ELR (cell line): ENCODE measurements at places on chromosomes 2 and 18.

DNA sequence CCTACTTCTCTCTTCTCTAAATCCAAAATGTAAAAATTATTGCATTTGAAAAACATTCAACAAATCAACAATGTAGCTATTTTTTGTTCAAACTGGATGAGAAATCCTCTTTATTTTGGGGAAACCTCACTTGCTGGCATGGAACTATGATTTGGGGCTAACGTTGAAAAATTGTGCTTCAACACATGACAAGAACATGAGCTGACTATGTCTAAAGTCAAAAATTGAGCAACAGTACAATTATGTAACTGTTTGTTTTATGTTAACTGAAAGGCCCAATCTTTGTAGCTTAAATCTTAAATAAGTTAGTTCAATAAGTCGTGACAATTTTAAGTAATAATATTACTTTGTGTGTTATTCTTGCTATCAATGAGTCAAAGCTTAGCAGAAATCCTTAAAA lies 67.3 kb downstream of the TMEFF2 start:
- DNase-seq = no peak

- peak; percentile 44 for DNase-seq
These were observed 168.6 kb downstream of the SS18 start for GRCh38 chr18:25921677-25922421.

DNA sequence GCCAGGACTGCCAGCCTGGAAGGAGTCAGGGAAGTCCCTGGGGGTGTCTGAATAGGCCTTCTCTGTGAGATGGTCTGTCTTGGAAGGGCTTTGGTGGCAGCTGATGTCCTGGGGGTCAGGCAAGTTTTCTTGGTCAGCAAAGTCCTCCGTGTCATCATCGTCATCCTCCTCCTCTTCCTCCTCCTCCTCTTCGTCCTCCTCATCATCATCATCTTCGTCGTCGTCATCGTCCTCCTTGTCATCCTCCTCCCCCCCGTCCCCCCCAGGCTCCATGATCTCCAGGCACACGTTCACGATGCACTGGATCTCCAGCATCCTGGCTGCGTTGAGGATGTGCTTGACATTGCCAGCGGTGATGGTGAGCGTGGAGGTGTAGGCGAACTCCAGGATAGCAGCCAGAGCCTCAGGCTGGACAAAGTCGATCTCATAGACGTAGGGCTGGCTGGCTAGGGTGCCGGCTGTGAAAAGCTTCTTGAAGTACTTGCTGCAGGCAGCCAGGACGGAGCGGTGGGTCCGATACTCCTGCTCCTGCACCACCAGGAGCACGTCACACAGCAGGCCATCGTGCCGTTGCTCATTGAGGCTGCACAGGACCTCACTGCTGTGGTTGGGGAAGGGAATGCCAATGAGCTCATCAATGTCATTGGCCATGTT lies 110.1 kb upstream of the SMAD2 start:
- no peak for DNase-seq

GRCh38 chr2:107303964-107304363 lies 418.0 kb upstream of the ST6GAL2 start:
- no peak for DNase-seq

- DNase-seq = no peak
These were observed 258.7 kb downstream of the TTC32 start for GRCh38 chr2:19643117-19643518.

DNA sequence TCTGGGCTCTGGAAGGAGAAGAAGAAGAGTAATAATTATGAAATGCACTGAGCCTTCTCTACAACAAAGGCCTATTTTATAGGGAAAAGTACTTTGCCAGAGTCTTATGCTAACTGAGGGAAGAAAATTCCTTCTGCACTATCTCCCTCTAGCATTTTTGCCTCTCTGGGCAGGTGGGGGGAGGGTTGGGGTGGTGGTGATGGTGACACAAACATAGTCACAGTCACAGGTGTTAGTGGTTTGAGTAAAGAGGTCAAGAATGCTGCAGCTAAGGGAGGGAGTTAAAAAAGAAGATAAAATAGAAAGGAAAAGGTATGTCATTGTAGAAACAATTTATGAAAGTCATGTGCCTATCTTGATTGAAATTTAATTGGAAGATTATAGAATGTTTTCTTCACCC lies 140.8 kb upstream of the COL3A1 start:
- DNase-seq = no peak

DNA sequence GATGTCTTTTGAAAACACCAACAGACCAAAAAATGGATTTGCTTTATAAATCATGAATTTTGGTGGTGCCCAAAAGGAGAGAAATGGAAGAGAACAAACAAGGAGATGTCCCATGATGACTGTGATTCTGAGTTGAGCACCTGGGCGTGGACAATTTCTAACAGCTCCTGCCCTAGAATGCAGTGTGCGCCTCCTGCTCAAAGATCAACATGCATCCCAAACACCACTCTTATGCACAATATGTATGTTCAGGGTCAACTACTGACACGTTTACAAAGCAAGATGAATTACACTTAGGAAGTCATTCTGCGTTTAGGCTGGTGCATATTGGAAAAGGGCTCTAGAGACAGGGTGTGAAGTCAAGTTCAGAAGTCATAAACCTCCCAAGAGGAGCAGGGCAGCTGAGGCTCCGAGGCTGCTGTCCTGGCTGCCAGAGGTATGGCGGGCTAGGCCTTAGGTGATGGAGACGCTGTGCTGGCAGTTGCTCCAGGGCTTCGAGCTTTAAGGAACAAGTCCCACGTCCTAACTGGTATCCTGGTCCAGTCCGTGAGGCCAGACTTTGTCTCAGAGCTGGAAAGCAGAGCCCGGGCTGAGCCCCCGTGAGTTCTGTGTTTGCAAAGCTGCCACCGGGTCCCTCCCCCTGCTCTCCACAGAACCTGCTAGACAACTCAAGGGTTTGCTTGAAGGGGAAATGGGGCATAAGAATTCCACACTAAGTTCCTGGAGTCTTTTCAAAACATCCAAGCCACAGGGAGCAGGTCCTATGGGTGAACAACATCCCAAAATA lies 74.0 kb downstream of the ZNF516 start:
- DNase-seq = no peak
